ENCODE measurements at places on chromosomes 4 and X. TPM values are rescaled to one million over a fixed set of nuclear protein-coding genes. Genes with fewer than 3 reads are reported as not detected.
A peak's percentile ranks its signal among the peaks of the same experiment; 100 is the strongest.

GRCh38 chrX:40016749-40017148, 81.0 kb downstream of the BCOR start:
- DNase-seq, result no peak

DNA sequence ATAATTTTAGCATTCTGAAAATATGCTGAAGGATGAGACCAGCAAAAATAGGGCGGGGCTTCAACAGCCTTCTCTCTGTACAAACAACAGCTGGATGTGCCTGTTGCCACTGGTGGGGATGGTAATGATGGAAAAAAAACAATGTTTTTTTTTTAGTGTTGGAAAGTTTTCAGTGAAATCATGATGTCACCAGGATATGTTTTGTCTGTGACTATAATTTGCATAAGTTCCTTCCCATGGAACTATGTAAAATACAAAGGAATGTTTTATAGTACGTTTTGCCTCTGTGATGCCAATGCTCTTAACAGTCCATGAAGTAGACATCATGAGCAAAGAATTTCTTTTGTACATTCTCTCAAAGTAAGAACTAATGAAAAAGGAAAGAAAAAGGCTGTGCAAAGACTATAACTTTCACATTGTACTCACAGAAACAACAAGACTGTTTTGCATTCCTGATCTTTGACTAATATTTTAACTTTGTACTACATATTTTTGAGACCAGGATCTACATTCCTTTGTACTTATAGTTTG, 589.7 kb downstream of the SPRY1 start:
- DNase-seq, result peak; percentile 74

- DNase-seq, result no peak
These were observed 104.6 kb downstream of the TNIP2 start for GRCh38 chr4:2651546-2651945.

DNA sequence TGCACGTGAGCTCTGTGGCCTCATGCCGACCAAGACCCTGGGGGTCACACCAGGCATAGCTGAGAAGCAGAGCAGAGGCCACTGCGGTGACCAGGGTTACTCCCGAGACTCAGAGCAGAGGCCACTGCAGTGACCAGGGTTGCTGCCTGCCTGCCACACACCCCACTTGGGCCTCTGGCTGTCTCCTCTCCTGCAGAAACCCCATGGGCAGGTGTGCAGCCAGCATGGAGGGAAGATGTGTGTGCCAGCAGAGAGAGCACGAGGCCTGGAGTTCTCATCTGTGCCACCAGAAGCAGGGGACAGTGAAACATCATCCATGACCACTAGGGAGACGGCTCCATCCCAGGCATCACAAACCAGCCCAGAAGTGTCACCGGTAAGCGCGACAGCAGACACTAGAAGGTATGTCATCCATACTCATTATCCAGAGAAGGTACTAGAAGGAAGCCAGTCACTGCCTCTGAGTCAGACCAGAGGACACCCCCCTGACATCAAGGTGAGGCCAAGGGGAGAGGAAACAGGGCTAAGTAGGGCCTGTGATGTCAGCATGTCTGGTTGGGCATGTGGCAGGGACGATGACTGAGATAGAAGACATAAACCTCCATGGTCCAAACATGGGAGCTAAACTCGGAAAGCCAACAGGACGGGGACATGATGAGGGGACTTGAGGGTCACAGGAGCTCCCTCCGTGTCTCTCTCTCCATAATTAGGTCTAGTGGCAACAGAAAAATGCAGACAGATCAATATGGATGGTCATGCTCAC, 24.2 kb upstream of the SPON2 start:
- no peak for DNase-seq

- DNase-seq, result no peak
These were observed 58.7 kb downstream of the IGFBP7 start for GRCh38 chr4:57051524-57051923.

TMSB15C gene
- total RNA-seq, result 4.2 TPM

- no peak for DNase-seq
These were observed 8.1 kb downstream of the HAUS7 start for GRCh38 chrX:153462291-153462690.

- no peak for DNase-seq
These were observed 436.2 kb downstream of the PCDH10 start for GRCh38 chr4:133585323-133585722.

POU4F2 gene
- total RNA-seq, result not detected

- peak; percentile 50 for DNase-seq
These were observed 41.6 kb upstream of the GIMD1 start for GRCh38 chr4:106409901-106410889.

DNA sequence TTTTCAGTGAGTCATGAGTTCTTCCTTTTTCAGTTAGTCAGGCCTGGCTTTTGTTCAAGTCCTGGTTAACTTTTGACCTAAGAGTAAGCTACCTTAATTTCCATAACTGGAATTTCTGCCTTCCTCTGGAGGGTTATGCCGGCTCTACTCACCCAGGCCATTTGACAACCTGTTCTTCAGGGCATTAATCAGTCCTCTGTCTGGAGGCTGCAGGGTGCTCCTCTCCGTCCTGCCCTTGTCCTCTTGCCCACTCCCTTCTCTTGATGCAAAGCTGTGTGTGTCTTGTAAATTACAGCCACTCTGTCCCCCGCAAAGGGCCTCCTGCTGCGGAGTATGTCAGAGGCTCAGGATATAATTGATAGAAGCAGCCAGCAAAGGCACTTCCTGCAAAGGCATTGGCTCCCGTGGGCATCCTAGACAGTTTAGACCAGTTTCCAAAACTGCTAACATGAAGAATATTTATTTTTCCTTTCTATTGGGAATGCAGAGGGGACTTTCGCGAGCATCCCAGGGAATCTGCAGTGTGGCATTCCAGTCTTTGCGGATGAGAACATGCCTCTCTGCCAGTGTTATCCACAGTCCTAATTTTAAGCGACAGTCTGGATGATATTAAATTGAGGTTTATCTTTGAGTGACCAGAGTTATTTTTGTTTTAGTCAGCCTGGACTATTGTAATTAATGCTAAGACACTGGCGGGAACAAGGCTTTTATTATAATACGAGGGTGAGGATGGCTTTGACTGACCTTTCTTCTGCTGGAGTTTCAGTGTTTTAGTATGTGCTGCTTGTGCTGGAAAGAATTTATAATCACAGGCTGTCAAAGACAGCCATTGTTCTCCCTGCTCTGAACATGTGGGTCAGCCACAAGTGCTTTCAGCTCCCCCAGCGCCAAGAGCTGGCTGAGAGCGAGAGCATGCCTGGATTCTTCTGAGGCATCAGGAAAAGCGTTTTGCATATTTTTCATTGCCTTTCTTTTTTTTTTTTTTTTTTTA, 74.2 kb downstream of the LIMCH1 start:
- DNase-seq, result peak; percentile 50

GRCh38 chr4:187415231-187415630, 580.3 kb upstream of the ZFP42 start:
- DNase-seq, result no peak

DNA sequence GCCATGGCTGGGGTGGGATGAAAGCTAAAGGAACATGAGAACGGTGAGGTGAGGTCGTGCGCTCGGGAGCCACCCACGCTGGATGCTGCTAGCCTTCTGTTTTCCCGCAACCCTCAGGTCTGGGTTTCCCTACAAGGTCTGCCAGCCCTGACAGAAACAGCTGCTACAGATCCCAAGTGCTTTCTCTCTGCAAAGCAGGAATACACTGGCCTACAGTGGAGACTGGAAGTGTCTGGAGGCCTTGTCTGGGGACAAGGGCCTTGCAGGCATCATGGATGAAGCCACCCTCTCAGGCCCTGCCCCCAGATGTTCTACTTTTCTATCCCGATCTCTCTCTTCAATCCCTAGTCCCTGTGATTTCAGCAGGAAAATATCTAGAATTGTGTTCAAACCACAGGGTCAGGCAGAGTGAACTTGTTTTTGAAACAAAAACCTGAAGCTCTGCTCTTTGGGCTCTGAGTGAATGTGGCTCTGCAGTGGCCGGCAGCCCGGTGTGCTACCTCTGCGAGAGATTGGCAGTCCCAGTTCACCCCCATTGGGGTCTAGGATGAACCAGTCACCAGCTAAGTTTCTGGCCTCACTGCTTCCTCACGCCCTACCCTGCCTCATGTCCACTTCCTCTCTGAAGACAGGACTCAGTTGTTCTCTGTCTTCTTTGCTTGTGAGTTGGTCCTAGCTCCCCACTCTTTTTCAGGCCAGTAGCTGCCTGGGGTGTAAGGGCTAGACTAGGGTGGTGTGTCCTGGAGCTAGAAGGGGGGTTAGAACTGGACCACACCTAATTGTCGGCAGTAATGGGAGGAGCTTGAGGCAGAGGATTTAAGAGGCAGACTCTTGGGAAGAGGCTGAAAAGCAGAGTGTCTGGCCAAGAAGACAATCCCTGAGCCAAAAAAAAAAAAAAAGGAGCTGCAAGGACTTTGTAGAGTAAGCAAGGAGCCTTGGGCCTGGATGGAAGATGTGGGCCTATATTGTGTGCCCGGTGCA, 89.6 kb downstream of the RTL5 start:
- no peak for DNase-seq

DNA sequence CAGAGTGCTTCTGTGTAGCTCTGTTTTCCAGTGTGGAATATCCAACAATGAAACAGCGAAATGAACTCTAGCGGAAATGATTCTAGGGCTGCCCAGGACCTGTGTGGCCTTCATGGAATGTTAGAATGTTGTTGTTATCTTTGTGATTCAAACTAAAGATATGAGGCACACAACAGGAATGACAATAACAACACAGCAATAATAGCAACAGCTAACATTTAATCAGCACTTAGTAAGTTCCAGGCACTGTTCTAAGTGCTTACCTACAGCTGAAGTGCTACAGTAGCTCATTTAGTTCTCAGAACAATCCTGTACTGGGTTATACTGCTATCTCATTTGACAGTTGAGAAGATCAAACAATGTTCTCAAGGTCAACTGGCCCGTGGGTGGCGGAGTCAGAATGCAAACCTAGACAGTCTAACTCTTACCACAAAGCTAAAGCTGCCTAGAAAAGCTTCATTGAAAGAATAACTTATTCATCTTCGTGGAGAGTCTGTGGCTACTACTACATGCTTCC, 63.7 kb downstream of the MAML3 start:
- peak; percentile 83 for DNase-seq

GRCh38 chr4:5782829-5783476, 72.0 kb downstream of the EVC start:
- no peak for DNase-seq

PCYT1B gene
- not detected for total RNA-seq

- peak; percentile 9 for DNase-seq
These were observed 175.3 kb upstream of the FGF13 start for GRCh38 chrX:138886769-138887168.

DNA sequence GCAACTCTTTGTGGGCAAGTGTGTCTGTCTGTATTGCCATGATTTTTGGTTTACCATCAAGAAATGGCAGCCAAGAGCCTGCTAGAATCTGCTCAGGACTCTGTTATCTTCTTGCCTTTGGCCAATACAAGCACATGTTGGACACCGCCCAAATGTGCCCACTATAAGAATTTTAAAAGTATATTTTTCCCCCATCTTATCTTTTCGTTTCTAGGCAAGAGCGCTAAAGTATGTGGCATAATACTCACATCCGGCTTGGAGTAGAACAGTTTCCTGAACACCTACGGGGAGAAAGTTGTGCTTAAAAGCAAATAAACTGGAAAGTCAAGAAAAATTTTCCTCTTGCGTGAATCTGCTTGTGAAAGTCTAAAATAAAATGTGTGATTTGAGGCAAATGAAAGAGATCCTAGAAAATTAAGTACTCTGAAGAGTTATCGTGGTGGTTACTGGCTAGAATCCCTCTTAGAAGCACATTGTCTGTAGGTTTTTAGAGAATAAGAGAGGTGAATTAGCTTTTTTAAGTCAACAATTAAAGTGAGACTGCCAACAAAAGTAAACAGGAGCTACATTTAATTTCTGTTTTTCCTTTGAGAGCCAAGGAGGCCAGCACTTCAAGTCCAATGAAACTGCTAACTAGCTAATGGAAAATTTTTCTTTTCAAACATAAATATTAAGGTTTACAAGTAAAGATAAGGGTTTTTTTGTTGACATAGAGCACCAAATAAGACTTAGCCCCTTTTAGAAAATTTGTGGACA, 220.2 kb downstream of the SOWAHB start:
- DNase-seq, result no peak

DNA sequence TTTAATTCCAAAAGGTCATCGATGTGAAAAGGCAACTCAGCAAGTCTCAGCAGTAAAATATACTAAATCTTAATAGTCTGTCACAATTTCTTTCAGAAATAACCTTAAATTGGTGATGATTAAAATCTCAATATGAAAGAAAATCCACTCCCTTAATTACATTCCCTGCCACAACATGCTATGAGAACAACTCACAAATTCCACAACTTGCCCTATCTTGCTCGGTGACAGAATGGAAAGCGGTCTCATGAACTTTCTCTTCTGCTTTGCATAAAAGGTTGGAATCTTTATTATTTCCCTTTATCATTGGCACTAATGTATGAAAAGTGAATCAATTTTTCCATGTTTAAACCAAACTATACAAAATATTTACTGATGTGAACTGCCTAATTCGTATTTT, 380.8 kb downstream of the TMA16 start:
- no peak for DNase-seq

EPGN gene
- not detected for total RNA-seq

SLC6A14 gene
- not detected for total RNA-seq

DNA sequence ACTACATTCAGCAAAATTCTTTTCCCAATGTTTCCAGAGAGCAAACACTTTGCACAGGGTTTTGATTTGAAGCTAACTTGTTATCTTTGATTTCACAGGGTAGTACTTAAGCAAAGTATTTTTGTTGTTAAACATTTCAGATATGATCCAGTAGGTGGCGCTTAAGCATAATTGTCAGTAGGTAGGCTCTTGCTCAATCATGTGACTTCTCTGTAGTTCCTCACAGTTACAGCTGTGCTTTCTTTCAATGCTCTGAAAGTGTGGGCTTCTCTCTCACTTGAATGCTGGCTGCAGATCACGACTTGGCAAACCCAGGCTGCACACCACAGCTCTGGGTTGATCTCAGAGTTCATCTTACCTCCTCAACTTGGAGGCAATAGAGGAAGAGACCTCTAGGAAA, 1016.5 kb downstream of the SH3BGRL start:
- no peak for DNase-seq

DNA sequence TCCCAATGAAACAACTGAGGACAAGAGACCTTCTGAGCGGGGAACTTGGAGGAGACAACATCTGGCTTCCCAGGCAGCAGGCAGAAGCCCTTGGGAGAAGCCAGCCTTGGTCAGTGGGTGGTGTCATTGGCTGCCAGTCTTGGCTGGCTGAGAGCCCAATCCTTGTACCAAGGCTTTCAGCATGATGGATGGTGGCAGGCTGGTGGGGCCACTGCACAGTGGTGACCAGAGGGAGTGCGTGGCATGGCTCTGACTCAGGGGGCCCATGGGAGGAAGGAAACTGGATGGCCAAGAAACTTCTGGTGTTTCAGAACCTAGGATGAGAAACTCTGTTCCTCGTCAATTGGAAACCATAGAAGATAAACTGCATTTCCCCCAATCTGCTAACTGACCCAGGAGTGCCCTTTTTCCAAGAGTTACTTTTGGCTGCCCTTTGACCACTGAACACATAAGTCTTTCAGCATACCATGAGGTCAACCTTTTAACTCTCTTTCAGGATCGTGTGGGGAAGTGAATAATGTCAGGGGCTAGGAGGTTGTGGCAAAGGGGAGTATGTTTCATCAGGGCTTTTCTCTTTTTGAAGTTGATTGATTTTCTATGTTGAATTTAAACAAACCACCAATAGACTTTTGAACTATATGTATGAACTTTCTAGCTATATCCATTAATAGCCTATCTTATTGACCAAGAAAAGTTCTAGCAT, 60.9 kb downstream of the SOWAHB start:
- DNase-seq, result peak; percentile 15

GRCh38 chrX:79065696-79066095, 78.8 kb upstream of the GPR174 start:
- no peak for DNase-seq
